ENCODE measurements at places on chromosomes 16 and 17.
A peak's percentile ranks its signal among the peaks of the same experiment; 100 is the strongest.

DNA sequence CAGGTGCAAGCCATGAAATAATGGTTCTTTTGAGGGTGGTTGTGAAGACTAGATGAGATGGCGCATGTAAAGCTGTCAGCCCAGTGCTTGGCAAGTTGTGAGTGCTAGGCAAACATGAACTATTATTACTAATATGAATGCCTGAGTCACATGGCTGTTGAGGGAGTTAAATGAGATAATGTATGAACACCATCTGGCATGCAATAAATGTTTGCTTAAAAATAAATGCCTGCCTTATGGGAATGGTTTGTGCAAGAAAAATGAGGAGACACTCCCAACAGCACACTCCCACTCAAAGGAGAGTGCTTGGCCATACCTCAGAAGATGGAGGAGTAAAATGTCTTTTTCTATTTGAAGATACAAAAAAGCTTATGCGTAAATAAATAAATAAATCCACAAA is 3.6 kb downstream of the MAPK3 start:
- no peak for DNase-seq

GRCh38 chr16:77406680-77407079 is 28.2 kb downstream of the ADAMTS18 start:
- no peak for DNase-seq

DNA sequence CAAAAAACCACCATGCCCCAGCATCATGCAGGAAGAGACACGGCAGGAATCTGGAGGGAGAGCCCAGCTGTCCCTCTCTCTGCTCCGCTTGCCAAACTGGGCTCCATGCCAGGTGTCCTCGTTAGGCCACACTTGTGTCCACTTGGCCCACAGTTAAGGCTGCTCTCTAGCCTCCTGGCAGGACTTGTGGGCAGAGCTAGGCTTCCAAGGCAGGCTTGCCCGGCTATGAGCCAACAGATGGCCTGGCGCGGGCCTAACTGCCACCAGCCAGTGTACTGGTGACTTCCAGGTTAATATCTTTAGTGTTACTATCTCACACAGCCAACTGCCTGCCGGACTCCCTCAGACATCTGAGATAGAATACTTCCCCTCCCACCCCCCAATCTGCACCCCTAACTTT is 10.6 kb downstream of the ATP6V0D1 start:
- no peak for DNase-seq

GRCh38 chr16:86202760-86203426 is 303.9 kb downstream of the IRF8 start:
- no peak for DNase-seq

DNA sequence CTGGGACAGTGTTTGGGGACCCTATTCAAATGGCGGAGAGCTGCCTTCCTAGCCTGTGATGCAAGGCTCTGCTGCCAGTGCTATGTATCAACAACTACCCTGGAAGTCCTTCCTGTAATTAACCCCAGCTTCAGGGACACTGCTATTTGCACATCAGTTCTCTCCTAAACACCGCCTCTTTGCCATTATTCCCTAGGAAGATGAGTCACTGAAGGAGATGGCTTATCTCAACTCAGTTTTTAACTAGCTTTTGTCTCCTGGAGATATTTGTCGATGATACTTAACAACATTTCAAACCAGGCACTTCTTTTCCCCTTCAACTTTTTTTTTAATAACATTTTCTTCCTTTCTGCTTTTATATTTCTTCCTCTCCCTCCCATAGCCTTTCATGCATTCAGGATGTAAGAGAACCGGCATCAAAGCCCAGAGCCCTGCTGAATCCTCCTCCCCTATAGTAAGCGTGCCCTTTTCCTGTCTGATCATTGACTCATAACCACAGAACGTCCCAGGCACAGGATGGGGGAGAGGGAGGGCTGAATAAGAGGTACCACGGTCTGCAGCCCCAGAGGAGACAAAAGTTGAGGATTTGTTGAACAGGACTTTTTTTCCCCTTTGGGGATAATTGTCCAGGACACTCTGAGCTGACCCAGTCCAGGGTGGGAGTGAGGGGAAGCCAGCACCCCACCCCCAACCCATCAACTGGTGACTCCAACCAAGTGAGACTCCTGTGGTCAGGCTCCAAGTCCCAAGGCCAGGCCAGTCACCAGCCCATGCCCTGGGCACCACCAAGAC is 387.8 kb upstream of the SALL1 start:
- no peak for DNase-seq

DNA sequence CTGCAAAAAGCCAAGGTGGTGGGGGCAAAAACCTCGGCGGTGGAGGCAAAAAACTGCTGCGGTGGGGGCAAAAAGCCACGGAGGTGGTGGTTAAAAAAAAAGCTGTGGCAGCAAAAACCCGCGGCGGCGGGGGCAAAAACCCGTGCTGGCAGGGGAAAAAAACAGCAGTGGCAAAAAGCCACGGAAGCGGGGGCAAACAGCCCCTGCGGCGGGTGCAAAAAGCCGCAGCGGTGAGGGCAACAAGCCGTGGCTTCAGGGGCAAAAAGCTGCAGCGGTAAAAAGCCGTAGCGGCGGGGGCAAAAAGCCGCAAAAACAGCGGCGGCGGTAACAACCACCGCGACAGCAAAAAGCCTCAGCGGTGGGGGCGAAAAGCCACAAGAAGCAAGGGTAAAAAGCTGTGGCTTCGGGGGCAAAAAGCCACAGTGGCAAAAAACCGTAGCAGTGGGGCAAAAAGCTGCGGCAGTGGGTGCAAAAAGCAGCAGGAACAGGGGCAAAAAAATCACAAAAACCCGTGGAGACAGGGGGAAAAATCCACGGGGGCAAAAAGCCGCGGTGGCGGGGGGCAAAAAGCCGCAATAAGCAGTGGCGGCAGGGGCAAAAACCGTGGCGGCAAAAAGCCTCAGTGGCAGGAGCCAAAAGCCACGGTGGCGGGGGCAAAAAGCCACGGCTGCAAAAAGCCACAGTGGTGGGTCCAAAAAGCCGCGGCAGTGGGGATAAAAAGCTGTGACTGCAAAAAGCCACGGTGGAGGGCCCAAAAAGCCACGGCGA is 193.7 kb downstream of the SHCBP1 start:
- no peak for DNase-seq

DNA sequence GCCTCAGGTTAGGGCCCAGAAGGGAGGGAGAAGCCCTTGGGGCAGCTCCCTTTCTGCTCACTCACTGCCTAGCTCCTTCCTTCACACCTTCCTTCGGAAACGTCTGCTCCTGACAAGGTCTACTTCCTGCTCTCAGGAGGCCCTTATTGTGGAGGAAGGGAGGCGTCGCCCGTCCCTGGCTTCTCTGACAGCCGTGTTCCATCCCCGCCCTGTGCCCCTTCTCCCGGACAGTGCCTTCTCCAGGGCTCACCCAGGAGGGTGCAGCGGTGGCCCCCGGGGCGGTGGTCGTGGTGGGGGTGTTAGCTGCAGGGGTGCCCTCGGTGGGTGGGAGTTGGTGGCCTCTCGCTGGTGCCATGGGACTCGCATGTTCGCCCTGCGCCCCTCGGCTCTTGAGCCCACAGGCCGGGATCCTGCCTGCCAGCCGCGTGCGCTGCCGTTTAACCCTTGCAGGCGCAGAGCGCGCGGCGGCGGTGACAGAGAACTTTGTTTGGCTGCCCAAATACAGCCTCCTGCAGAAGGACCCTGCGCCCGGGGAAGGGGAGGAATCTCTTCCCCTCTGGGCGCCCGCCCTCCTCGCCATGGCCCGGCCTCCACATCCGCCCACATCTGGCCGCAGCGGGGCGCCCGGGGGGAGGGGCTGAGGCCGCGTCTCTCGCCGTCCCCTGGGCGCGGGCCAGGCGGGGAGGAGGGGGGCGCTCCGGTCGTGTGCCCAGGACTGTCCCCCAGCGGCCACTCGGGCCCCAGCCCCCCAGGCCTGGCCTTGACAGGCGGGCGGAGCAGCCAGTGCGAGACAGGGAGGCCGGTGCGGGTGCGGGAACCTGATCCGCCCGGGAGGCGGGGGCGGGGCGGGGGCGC is 231.9 kb downstream of the SEC14L1 start:
- DNase-seq = peak; percentile 83

DNA sequence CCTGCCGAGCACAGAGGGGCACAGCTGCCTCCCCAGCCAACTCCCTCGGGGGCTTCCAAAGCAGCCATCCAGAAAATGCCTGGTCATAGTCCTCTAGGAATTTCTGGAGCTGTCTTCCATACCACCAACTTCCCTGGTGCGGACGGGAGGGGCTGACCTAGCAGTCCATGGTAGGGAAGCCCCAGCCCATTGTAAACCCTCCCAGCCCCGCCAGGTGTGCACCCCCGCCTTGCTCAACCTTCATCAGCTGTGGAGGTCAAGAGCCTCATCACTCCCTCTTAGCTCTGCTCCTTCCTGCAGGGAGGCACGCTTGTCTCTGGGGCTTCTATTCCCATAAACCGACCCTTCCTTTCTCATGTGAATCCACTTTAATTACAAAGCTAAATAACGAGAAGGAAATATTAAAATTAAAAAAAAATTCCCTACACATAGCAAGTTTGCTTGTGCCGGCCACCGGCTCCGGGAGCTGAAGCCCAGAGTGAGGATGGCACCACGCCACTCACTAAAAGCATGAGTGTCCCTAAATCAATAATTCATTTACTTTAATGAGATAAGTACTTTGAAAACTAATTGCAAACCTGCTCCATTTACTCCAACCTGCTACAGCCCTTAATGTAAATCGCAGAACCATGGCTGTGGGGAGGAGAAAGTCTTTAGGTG is 181.4 kb downstream of the ENGASE start:
- no peak for DNase-seq

DNA sequence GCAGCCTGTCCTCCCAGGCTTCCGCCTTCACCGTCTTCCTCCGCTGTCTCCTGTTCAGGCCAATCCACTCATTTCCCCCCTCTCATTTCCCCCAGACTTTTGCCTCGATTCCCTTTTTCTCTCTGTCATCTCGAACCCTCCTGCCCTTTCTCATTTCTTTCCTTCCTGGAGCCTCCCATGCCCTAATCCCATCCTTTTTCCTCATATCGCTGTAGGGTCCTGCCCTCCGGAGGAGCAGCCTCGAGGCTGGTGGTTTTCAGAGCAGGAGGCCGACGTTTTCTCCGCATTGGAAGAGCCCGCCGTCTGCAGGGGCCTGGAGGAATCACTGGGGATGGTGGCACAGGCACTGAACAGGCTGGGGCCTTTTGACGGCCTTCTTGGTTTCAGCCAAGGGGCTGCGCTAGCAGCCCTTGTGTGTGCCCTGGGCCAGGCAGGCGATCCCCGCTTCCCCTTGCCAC is 597 bp downstream of the OVCA2 start:
- no peak for DNase-seq

DNA sequence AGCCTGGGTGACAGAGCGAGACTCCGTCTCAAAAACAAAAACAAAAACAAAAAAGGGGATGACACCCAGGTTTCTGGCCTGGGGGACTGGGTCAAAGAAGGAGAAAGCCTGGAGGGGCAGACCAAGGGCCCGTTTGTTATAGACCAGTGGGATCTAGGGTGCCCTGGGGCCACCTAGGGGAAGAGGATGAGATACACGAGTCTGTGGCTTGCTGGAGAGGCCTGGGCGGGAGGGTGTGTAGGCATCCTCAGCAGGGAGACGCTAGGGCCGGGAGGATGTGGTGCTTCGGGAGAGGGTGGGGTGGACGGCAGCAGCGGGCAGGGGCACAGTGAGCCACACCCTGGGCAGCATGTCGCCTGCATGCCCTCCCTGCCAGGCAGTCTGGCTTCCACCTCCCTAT is 17.1 kb upstream of the CRK start:
- DNase-seq = peak; percentile 59

DNA sequence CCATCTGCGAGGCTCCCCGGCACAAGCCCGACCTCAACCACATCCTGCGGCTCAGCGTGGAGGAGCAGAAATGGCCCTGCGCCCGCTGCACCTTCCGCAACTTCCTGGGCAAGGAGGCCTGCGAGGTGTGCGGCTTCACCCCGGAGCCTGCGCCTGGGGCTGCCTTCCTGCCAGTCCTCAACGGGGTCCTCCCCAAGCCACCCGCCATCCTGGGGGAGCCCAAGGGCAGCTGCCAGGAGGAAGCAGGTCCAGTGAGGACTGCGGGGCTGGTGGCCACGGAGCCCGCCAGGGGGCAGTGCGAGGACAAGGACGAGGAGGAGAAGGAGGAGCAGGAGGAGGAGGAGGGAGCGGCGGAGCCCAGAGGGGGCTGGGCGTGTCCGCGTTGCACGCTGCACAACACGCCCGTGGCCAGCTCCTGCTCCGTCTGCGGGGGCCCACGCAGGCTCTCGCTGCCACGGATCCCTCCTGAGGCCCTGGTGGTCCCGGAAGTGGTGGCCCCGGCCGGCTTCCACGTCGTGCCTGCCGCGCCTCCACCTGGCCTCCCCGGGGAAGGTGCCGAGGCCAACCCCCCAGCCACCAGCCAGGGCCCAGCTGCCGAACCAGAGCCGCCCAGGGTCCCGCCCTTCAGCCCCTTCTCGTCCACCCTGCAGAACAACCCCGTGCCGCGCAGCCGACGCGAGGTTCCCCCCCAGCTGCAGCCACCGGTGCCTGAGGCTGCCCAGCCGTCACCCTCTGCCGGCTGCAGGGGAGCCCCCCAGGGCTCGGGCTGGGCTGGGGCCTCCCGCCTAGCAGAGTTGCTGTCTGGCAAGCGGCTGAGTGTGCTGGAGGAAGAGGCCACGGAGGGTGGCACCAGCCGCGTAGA is 13.1 kb upstream of the PRR35 start:
- DNase-seq = peak; percentile 65

Measured in activated CD8-positive, alpha-beta T cell treated with anti-CD3 and anti-CD28 coated beads, Interleukin-2, amount 10 ng/mL, durations not matched to agents 7 days and 5 days (primary cell).